ENCODE measurements at places on chromosomes 16 and 17.

GRCh38 chr17:78379131-78379491 lies 662 bp downstream of the PGS1 start:
- peak overlapping the region; percentile 97 for H3K4me3 ChIP-seq
- H3K4me1 ChIP-seq, result peaks cover 69% of the 10 kb centered on the region
- peak overlapping the region; percentile 99 for H3K27ac ChIP-seq
- H3K36me3 ChIP-seq, result no peaks in the 10 kb centered on the region
- no peak for DNase-seq

- H3K36me3 ChIP-seq, result no peaks in the 10 kb centered on the region
- no peak for DNase-seq
- H3K4me1 ChIP-seq, result peaks cover 13% of the 10 kb centered on the region
Observed at GRCh38 chr17:62163847-62164246, 98.8 kb upstream of the MED13 start.

GRCh38 chr17:16473044-16474011 lies 18.7 kb downstream of the LRRC75A start:
- no peaks in the 10 kb centered on the region for H3K36me3 ChIP-seq
- no peak overlapping the region for H3K27ac ChIP-seq
- DNase-seq, result no peak
- peaks cover 3% of the 10 kb centered on the region for H3K27me3 ChIP-seq
- no peak overlapping the region for H3K4me3 ChIP-seq

GRCh38 chr17:61064087-61064951 lies 335.3 kb upstream of the TBX2 start:
- no peak overlapping the region for H3K4me3 ChIP-seq
- H3K4me1 ChIP-seq, result peaks cover 10% of the 10 kb centered on the region
- no peaks in the 10 kb centered on the region for H3K27me3 ChIP-seq
- no peak overlapping the region for H3K27ac ChIP-seq

DNA sequence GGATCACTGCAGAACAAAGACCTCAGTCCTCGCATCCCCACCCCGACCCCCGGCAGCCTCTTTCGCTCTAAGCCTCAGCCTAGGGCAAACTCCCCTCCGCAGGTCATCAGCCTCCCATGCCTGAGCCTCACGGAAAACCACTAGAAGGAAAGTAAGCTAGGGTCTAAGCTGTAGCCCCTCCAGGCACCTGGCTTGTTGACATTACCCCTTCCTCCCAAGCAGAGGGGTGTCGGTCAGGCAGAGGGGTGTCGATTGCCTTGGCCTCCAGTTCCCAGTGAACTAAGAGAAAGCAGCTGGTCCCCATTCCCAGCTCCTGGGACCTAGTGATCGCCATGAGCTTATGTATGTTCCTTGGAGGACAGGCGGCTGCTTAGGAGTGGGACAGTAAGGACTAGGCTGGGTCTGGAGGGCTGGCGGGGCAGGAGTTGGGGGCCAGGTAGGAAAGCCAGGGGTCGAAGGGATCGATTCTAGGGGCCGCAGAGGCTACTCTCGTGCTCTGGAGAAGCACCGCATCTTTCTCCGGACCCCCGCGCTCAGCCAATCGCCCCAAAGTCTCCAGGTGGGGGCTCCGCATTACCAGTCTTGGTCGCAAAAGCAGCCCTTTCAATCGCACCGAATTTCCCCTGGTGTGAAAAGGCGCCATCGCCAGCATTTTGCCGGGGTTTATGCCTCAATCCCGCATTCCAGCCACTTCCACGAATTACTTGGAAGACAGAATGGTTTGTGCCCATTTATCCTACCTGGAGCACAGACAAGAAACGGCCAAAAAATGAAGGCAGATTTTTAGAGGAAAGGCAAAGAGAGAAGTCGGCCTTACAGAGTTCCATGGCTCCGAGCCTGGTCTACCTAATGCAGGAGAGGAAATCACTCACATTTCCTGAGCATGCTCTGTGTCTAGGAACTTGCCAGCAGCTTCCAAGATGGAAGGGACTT lies 21.3 kb upstream of the HOXB13 start:
- DNase-seq, result no peak
- H3K27ac ChIP-seq, result no peak overlapping the region
- H3K36me3 ChIP-seq, result no peaks in the 10 kb centered on the region
- H3K4me1 ChIP-seq, result no peaks in the 10 kb centered on the region
- no peak overlapping the region for H3K4me3 ChIP-seq

GRCh38 chr16:22144520-22144919 lies 17.8 kb upstream of the SDR42E2 start:
- no peaks in the 10 kb centered on the region for H3K36me3 ChIP-seq
- H3K4me3 ChIP-seq, result no peak overlapping the region
- H3K27ac ChIP-seq, result no peak overlapping the region
- H3K27me3 ChIP-seq, result peaks cover 21% of the 10 kb centered on the region

GRCh38 chr17:20852990-20853370 lies 189.8 kb downstream of the USP22 start:
- peaks cover 17% of the 10 kb centered on the region for H3K27me3 ChIP-seq
- peak overlapping the region; percentile 83 for H3K4me3 ChIP-seq
- H3K36me3 ChIP-seq, result no peaks in the 10 kb centered on the region
- no peak for DNase-seq
- no peaks in the 10 kb centered on the region for H3K4me1 ChIP-seq

- H3K4me1 ChIP-seq, result peaks cover 13% of the 10 kb centered on the region
- peaks cover 2% of the 10 kb centered on the region for H3K36me3 ChIP-seq
- DNase-seq, result no peak
- no peak overlapping the region for H3K4me3 ChIP-seq
- no peak overlapping the region for H3K27ac ChIP-seq
Observed at GRCh38 chr17:60311936-60312335, 80.0 kb downstream of the USP32 start.

- H3K4me1 ChIP-seq, result no peaks in the 10 kb centered on the region
- no peak for DNase-seq
- H3K36me3 ChIP-seq, result peaks cover 10% of the 10 kb centered on the region
- no peak overlapping the region for H3K27ac ChIP-seq
- H3K27me3 ChIP-seq, result no peaks in the 10 kb centered on the region
Observed at GRCh38 chr17:21296097-21297025, 11.8 kb downstream of the MAP2K3 start.

GRCh38 chr16:27685807-27686206 lies 135.9 kb downstream of the KATNIP start:
- H3K27ac ChIP-seq, result peak overlapping the region; percentile 75
- no peak for DNase-seq
- no peaks in the 10 kb centered on the region for H3K27me3 ChIP-seq
- no peak overlapping the region for H3K4me3 ChIP-seq
- peaks cover 10% of the 10 kb centered on the region for H3K36me3 ChIP-seq

DNA sequence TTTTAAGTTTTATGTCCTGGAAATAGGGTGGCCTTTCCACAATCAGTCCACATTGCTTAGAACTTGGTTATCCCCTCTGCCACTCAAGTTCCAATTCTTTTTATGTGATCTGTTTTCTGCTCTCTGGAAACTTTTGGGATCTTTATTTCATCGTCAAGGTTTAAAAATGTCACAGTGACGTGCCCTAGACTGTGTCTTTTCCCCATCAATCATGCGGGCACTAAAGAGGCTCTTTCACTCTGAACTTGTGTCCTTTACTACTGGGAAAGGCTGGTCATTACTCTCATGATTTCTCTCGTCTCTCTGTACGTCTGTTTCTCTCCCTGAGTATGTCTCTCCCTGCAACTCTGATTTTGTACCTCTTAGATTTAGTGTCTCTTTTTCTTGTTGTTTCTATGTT lies 189.8 kb upstream of the AXIN2 start:
- no peak for DNase-seq
- H3K27ac ChIP-seq, result no peak overlapping the region
- peaks cover 41% of the 10 kb centered on the region for H3K4me1 ChIP-seq
- H3K4me3 ChIP-seq, result no peak overlapping the region

- H3K36me3 ChIP-seq, result no peaks in the 10 kb centered on the region
- no peak overlapping the region for H3K27ac ChIP-seq
- DNase-seq, result no peak
- H3K4me1 ChIP-seq, result peaks cover 32% of the 10 kb centered on the region
- H3K4me3 ChIP-seq, result no peak overlapping the region
Observed at GRCh38 chr17:71919186-71919585, 201.6 kb upstream of the SOX9 start.

- H3K27ac ChIP-seq, result peak overlapping the region; percentile 99
- peak overlapping the region; percentile 96 for H3K4me3 ChIP-seq
- H3K36me3 ChIP-seq, result peaks cover 8% of the 10 kb centered on the region
- H3K27me3 ChIP-seq, result no peaks in the 10 kb centered on the region
- H3K4me1 ChIP-seq, result peaks cover 43% of the 10 kb centered on the region
Observed at GRCh38 chr17:63775420-63775819, 1.4 kb downstream of the DDX42 start.

DNA sequence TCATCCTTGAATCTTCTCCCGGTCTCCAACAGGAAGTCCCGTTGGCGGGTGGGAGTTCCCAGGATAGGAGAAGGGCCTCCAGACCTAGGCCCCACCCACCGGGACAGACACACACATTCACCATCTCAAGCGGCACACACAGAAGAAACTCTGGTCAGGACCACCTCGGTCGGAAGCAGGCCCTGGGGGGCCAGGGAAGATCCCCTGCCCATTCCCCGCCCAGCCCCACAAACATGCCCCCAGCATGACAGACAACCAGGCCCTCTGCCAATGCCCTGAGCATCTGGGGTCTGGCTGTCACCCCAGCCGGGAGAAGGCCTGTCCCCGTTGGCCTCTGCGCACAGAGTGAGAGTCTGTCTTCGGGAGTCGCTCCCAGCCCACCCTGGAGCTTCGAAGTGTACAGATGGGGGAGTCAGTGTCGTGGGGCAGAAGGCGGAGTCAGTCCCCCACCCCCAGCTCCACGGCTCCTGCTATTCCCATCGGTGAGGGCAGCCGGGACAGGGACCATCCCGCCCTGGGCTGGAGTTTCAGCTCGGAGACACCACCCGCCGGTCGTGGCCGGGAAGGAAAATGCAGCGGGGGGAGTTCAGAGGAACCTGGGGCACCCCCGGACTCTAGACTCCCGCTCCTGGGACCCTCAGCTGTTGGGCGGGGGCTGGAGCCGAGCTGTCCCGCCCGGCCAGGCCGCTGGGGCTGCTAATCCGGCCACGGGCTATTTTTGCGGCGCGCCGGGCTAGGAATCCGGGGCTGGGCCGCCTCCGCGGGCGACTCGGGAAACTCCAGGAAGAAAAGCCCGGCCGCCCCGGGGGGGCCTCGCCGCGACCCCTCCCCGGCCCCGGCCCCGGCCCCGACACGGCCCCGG lies 660 bp downstream of the RHBDF1 start:
- peak overlapping the region; percentile 90 for H3K27ac ChIP-seq
- H3K4me3 ChIP-seq, result peak overlapping the region; percentile 87
- H3K36me3 ChIP-seq, result no peaks in the 10 kb centered on the region
- DNase-seq, result no peak
- H3K4me1 ChIP-seq, result peaks cover 75% of the 10 kb centered on the region
- H3K27me3 ChIP-seq, result no peaks in the 10 kb centered on the region

- H3K4me1 ChIP-seq, result peaks cover 13% of the 10 kb centered on the region
- H3K4me3 ChIP-seq, result peak overlapping the region; percentile 19
- peaks cover 36% of the 10 kb centered on the region for H3K27me3 ChIP-seq
- peak; percentile 64 for DNase-seq
Observed at GRCh38 chr17:82370471-82371332, 863 bp upstream of the UTS2R start.

DNA sequence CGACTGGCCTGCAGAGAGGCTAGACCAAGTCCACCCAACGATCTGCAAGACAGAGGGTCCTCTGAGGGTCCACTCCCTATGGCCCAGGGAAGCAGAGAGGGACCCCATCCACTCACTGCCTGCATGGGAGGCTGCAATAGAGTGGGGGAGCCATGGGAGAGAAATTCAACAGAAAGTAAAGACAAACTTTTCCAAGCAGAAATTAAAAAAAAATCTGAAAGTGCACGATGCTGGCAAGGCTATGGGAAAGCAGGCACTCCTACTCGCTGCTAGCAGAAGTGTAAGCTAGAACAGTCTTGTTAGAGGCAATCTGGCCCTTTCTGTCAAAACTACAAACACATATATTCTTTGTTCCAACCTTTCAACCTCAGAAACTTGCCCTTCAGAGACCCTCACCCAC lies 85.4 kb downstream of the GAS7 start:
- peaks cover 59% of the 10 kb centered on the region for H3K4me1 ChIP-seq
- no peaks in the 10 kb centered on the region for H3K36me3 ChIP-seq
- no peaks in the 10 kb centered on the region for H3K27me3 ChIP-seq
- peak overlapping the region; percentile 49 for H3K27ac ChIP-seq

DNA sequence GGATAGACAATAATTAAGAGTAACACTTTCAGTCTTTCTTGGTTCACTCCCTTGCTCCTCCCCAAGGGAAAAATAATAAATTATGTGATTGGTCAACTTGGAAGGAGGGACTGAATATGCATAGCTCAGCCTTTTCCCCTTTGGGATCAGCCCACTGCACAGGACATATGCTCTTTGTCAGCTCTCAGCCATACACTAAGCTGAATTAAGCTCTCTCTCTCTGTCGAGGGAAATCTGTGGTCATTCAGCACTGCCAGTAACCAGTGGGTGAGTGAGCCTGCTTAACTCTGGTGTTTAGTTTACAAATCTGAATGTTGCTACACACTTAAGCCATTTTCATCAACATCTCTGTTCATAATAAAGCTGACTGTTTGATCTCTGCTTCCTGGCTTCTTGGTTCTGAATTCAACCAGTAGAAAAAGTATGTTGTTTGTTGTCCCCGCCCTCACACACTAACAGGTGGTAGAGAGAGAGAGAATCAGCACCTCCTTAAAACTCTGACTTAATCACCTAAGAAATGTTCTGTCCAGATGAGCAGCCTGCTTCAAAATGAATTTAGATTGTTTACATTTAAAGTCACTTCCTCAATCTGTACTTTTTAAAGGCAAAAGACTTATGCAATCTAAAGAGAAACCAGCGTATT lies 102.3 kb upstream of the C17orf78 start:
- no peak for DNase-seq
- no peaks in the 10 kb centered on the region for H3K4me1 ChIP-seq
- H3K4me3 ChIP-seq, result no peak overlapping the region

DNA sequence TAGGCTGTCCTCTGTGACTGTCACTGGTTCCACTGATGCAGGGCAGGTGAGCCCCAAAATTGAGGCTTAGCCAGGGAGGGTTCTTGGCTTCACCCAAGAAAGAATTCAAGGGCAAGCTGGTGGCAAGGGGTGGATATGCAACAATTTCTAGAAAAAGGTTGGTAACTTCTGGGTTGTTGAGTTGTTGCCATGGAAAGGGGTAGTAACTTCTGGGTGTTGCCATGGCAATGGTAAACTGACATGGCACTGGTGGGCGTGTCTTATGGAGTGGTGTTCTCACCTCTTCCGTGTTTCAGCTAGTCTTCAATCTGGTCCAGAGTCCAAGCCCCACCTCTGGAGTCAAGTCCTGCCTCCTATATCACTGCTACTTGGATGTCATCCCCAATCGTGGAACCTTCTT lies 9.5 kb upstream of the GUCY2D start:
- peaks cover 11% of the 10 kb centered on the region for H3K27me3 ChIP-seq
- no peak for DNase-seq
- no peaks in the 10 kb centered on the region for H3K36me3 ChIP-seq
- H3K4me1 ChIP-seq, result no peaks in the 10 kb centered on the region

GRCh38 chr17:57892146-57892819 lies 42.4 kb upstream of the MRPS23 start:
- H3K4me3 ChIP-seq, result peak overlapping the region; percentile 42
- DNase-seq, result no peak
- H3K27ac ChIP-seq, result peak overlapping the region; percentile 98
- peaks cover 56% of the 10 kb centered on the region for H3K4me1 ChIP-seq

- no peak overlapping the region for H3K4me3 ChIP-seq
- H3K27me3 ChIP-seq, result no peaks in the 10 kb centered on the region
- H3K27ac ChIP-seq, result no peak overlapping the region
- peaks cover 3% of the 10 kb centered on the region for H3K36me3 ChIP-seq
- H3K4me1 ChIP-seq, result peaks cover 16% of the 10 kb centered on the region
Observed at GRCh38 chr17:79966681-79967080, 69.0 kb downstream of the TBC1D16 start.

GRCh38 chr17:50620237-50620636 lies 14.4 kb upstream of the ABCC3 start:
- no peak for DNase-seq
- H3K36me3 ChIP-seq, result no peaks in the 10 kb centered on the region
- peaks cover 11% of the 10 kb centered on the region for H3K4me1 ChIP-seq
- no peak overlapping the region for H3K27ac ChIP-seq
